ENCODE measurements at places on chromosomes 1 and 21.

- DNase-seq, result no peak
Measured at GRCh38 chr1:21893046-21893805, 43.9 kb downstream of the HSPG2 start.

- no peak for DNase-seq
Measured at GRCh38 chr1:28104866-28105467, 16.6 kb upstream of the EYA3 start.

DNA sequence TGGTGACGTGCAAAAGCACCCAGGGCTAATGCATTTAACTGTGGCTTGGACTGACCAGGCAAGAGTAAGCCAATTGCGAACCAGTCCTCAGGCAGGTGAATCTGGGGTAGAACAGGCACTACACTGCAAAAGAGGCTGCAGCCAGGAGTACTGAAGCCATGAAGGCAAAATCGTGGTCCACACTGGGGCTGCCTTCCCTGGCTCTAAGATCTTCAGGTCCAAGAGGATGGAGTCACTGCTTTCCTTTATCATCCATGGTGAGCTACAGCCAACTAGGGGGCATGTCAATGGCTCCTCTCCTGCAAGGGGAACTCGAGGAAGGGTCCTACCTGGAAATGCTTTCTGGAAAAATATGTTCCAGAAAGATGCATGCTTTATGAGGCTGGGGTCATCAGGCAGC lies 100.6 kb upstream of the AJAP1 start:
- DNase-seq, result no peak

DNA sequence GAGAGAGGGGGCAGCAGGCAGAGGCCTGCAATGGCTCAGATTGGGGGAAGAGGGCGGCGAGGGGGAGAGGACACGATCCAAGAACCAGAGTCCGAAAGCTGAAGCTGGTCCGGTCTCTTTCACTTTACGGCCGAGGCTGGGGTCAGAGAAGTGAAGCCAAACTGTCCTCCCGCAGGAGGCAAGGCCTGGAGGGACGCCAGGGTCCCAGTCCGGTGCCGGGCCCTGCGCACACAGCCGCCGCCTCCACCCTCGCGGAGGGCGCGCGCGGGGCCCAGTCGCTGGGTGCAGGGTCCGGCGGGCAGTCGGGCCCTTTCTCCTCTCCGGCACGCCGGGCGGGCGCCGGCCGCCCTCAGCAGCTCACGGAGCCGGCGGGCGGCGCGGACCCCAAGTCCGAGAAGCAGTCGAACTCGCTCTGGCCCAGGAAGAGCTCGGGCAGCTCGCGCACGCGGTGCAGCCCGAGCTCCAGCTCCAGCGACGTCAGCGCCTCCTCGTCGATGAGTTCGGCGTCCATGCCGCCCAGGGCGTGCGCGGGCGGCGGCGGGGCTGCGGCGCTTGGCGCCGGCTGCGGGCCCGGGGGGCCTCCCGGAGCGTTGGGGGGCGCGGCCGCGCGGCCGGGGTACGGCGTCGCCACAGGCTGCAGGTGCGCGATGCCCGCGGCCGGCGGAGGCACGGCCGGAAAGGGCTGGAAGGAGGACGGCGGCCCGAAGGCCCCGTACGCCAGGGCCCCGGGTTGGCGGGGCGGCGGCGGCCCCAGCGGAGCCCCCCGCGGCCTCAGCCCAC lies 749 bp downstream of the CITED4 start:
- DNase-seq, result no peak

- DNase-seq, result no peak
Measured at GRCh38 chr1:63858153-63858552, 84.3 kb downstream of the ROR1 start.

DNA sequence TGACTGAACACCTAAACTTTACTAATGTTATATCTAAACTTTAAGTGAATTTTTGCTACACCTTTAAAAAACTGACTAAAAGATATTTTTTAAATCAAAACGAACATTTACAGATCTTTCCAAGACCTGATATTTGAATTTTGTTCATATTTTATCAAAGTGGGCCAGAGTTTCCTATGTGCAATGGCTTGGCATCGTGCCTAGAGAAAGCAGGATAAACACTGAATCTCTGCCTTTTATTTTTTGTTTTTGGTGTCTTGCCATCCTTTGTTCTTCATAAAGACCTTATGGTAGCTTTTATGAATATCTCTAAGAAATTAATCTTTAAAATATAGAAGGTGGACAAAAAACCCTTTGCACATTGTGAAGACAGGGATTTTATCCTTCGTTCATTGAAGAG lies 25.8 kb upstream of the VPS26C start:
- no peak for DNase-seq

- no peak for DNase-seq
Measured at GRCh38 chr1:87064986-87065385, 150.6 kb downstream of the HS2ST1 start.

DNA sequence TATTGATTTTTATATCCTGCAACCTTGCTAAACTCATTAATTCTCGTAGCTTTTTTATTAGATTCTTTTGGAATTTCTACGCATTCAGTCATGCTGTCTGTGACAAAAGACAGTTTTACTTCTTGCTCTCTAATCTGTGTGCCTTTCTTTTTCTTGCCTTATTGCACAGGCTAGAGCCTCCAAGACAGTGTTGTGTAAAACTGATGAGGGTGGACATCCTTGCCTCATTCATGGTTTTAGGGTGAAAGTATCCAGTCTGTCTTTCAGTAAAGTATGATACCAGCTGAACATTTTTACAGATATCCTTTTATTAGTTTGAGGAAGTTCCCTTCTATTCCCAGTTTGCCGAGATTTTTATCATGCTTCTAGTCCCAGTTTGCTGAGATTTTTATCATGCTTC lies 133.8 kb downstream of the HS2ST1 start:
- DNase-seq, result no peak

GRCh38 chr1:181640956-181641355 lies 157.6 kb downstream of the CACNA1E start:
- no peak for DNase-seq

DNA sequence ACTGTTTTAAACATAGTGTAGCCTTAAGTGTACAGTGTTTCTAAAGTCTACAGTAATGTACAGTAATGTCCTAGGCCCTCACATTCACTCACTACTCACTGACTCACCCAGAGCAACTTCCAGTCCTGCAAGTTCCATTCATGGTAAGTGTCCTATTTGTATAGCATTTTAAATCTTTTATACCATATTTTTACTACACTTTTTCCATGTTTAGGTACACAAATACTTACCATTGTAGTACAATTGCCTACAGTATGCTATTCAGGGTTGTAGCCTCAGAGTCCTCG lies 3.6 kb upstream of the S100A10 start:
- DNase-seq, result no peak
